Activated CD4-positive, alpha-beta T cell treated with anti-CD3 and anti-CD28 coated beads, Interleukin-2, Interleukin-6, amounts not matched to agents 100 ng/mL and 50 ng/mL, durations not matched to agents 16 hours and 8 hours (primary cell): ENCODE measurements at places on chromosomes 1 and 21.

DNA sequence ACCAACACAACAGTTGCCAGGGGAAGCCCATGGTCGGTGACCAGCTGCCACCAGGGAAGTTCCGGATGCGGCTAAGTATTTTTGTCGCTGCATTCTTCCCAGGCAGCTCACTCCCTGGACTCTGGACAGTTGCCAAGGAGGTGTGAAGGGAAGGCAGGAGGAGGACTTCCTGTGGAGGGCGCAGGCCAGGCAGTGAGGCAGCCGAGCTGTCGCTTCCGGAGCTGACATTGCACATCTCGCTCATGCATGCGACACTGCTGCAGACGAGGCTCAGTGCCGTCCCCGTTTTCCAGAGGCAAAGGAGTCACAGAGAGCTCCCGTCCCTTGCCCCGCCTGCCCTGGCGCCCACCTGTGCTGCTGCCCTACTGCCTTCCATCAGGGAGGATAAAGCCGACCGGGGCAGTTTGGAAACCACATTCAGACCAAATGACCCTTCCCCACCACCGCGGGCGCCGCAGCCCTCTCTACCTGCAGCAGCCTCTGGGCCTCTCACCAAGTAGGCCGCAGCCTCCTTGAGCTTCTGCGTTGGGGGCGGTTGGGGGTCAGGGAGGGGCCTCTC, 81.4 kb downstream of the NENF start:
- DNase-seq: peak; percentile 27

- DNase-seq: peak; percentile 48
Measured at GRCh38 chr1:92990828-92991227, 29.6 kb upstream of the DIPK1A start.

GRCh38 chr1:40462956-40463590, 12.8 kb downstream of the ZFP69B start:
- DNase-seq: no peak

- no peak for DNase-seq
Measured at GRCh38 chr1:203300441-203301330, 4.6 kb upstream of the BTG2 start.

DNA sequence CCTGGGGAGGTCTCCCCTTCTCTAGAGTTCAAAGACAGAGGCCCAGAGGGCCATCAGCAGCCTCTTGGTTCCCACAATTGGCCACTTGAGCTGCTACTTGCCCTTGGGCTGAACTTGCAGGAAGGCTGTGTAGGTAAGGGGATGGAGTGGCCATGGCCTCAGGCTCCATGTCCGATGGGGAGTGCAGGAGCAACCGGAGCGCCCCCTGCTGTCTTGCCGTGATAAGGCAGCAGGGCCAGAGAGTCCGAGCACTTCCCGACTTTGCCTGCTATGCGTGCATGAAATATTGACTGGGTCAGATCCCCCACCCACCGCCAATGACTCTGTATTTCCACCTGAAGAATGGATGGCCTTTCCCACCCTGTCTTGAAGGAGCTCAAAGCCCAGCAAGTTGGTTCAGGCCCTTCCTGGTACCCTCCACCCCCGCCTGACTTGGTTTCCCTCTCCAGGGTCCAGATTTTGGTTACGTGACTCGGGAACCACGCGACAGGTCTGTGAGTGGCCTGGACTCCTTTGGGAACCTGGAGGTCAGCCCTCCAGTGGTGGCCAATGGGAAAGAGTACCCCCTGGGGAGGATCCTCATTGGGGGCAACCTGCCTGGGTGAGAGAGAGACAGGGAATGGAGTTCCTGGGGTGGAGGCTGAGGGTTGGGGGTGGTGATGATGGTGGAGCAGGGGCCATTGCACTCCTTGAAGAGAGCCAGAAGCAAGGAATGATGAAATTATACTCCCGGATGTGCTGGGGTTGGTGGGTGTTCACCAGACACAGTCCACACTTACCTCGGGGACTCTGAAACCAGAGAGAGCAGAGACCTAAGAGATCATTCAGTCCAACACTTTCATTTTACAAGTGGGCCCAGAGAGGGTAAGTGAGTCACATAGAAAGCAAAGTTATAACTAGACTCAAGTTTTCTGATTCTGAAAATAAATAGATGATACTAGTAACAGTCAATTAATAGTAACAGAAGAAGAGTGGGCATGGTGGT, 25.6 kb downstream of the PADI3 start:
- peak; percentile 54 for DNase-seq

DNA sequence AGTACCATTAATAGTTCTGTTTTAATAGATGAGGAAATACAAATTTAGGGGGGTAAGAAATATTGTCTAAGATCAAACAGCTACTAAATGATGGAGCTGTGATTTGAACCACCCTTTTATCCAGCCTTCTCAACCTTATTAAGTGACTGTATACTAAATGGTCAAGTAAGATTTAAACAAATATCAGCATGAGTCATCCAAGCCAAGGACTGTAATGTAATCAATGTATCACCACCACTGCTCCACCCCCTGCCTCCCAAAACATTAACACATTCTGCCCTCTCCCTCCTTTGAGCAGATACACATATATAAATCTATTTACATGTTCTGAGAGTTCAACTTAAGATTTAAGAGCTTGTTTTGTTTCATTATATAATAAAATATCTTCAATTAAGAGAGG, 58.9 kb downstream of the LRRC40 start:
- DNase-seq: no peak

- no peak for DNase-seq
Measured at GRCh38 chr1:34140011-34140676, 24.9 kb downstream of the CSMD2 start.

GRCh38 chr1:228538831-228539230, 51.6 kb downstream of the RNF187 start:
- DNase-seq: no peak

GRCh38 chr1:24866211-24867083, 63.6 kb downstream of the RUNX3 start:
- no peak for DNase-seq

- DNase-seq: no peak
Measured at GRCh38 chr1:207101720-207102119, 2.3 kb upstream of the C4BPA start.

DNA sequence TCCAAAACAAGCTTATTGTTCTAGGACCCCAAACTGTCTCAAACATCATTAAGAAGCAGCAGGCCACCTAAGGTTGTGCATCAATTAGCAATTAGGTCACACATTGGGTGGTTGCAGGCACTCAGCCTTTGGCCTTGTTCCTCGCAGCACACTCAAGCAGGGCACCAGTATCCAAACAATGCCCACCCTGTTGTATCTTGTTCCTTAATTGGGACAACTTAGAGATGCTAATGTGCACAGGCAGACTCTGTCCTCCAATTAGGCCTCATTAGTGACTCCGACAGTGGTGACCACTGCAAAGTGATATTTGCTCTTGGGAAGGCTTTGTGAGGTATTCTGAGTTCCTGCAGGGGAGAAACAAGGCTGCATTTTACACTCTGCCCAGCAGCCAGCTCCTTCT, 515.1 kb upstream of the PTBP2 start:
- DNase-seq: no peak

DNA sequence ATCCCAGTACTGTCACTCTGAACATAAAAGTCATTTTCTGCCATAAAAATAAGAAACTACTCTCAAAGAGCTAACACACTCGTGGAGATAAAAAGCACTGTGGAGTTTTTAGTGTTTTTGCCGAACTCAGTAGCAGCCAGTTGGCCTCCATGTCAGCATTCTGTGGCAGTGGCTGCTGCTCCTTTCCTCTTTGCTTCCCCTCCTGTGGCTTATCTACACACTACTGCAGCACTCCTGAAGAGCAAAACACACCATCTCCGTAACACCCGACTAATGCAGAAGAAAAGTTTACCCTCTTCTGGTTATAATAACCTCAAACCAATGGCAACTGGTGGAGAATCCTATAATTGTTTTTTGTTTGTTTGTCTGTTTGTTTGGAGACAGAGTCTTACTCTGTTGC, 44.9 kb downstream of the RAB3GAP2 start:
- no peak for DNase-seq

DNA sequence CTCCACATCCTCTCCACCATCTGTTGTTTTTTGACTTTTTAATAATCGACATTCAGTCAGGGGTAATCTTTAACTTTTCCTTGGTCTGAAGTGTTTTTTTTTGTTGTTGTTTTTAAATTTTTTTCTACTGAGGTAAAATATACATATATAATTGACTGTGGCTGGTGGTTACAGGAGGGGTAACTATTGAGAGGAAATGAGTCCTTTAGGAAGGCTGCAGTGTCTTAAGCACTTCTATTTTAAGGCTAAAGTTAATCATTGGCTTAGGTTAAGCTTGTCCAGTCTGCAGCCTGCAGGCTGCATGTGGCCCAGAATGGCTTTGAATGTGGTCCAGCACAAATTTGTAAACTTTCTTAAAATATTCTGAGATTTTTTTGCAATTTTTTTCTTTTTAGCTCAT, 172.5 kb downstream of the CTH start:
- no peak for DNase-seq

DNA sequence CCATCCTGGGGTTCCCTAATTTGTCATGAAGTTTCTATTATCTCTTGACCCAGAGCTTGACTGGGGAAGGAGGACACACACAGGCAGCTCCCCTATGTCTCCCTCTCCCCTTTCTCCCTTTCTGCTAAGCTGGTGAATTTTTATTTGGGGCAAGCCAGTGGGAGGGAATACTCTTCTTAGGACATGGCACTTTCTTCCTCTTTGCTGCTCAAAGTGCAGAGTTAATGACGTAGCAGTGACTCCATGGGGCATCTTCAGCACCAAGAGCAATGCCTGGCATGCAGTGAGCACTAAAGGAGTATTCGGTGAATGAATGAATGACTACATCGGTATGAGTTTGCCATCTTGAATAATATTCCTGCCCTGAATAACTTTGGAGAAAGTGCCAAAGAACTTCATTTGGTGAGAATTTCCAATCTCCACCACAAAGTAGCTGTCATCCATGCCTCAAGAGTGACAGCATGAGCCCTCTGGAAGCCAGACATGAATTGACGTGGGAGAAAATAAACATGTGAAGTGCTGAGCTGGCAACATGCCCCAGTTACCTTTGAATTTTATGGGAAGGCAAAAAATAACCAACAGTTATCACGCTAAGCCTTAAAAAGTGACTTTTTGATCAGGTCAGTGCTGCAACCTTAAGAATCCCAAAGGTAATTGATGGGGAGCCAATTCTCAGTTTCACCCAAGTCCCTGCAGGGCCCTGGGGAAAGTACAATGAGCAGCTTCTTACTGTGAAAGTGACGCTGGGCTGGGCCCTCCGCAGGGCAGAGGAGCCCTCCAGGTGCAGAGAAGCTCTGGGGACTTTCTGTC, 22.1 kb upstream of the ATF3 start:
- DNase-seq: no peak

DNA sequence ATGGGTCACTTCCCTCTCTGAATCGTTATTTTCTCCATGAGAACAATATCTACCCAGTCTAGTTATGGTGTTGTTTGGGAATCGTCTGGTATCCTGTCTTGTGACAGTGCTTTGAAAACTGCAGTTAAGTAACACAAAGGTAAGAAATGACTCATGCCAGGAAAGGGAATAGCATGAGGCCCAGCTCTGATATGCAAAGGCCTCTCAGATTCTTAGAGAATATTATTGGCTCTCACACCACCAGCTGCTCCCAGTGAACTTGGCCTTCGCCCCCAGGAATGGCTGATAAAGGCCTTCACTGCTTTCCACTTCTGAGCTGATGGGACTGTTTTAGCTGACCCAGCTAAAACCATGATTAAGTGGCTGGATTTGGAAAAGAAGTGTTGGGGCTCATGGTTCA, 27.1 kb downstream of the NEK2 start:
- no peak for DNase-seq

- no peak for DNase-seq
Measured at GRCh38 chr1:155882766-155883165, 23.4 kb downstream of the SYT11 start.

GRCh38 chr1:121538943-121539575, 354.3 kb downstream of the SRGAP2C start:
- no peak for DNase-seq

GRCh38 chr1:229869240-229869639, 197.8 kb upstream of the GALNT2 start:
- DNase-seq: no peak

GRCh38 chr1:9722378-9722749, 70.8 kb downstream of the PIK3CD start:
- no peak for DNase-seq

- peak; percentile 75 for DNase-seq
Measured at GRCh38 chr1:62621907-62622306, 24.6 kb downstream of the ANGPTL3 start.

- DNase-seq: no peak
Measured at GRCh38 chr21:43347461-43348169, 79.3 kb downstream of the SIK1 start.

- DNase-seq: peak; percentile 33
Measured at GRCh38 chr1:174769961-174770549, 229.7 kb upstream of the CACYBP start.

GRCh38 chr1:232534552-232535517, 95.1 kb downstream of the SIPA1L2 start:
- no peak for DNase-seq

GRCh38 chr21:45874716-45875415, 106.7 kb upstream of the COL6A1 start:
- DNase-seq: no peak

- DNase-seq: no peak
Measured at GRCh38 chr1:209434631-209435217, 148.8 kb upstream of the CAMK1G start.

DNA sequence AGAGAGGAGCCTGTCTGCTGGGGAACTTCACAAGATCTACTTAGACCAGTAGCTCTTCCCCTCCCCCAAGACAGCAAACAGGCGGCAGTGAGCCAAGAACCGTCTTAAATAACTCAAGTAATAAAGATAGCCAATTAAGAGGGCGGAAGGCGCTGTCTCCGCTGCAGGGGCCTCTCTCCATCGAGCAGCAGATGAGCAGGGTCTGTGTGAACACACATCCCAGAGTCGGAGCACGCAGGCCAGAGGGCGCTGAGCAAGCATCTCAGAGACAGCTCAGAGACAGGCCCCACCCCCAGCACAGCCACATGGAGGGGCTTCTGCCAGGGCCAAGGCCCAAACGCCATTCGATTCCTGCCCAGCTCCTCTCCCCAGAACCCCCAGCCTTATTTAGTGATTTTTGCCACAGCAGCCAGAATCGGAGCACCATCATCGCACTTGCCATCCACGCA, 11.1 kb downstream of the IFFO2 start:
- DNase-seq: no peak

- no peak for DNase-seq
Measured at GRCh38 chr1:17189632-17189990, 15.3 kb upstream of the PADI1 start.

DNA sequence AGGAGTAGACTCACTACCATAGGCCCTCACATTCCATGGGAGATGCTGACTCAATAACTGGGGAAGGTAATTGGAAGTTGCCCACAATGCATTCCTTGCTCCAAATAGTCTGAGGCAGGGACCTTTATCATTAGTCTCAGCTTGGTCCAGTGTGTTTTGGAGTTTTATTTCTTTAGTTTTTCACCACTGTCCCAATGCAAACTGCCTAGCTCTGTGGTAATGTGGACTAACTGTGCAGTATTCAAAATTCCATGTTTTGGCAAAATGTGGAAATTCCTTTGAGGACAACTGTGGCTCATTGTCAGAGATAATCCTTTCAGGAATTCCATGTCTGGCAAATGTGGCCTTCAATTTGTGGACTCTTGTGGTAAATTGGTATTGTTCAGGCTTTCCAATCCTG, 78.1 kb upstream of the PAPPA2 start:
- DNase-seq: no peak

GRCh38 chr21:24903994-24904635, 703.2 kb downstream of the MRPL39 start:
- DNase-seq: no peak

- DNase-seq: no peak
Measured at GRCh38 chr21:45084881-45085536, 10.6 kb downstream of the ADARB1 start.

GRCh38 chr1:184062640-184063286, 11.2 kb downstream of the TSEN15 start:
- DNase-seq: no peak

- DNase-seq: no peak
Measured at GRCh38 chr1:8863794-8864233, 14.7 kb downstream of the ENO1 start.
